Stimulated activated naive CD4-positive, alpha-beta T cell (primary cell): ENCODE measurements at places on chromosomes 12 and 14.

DNA sequence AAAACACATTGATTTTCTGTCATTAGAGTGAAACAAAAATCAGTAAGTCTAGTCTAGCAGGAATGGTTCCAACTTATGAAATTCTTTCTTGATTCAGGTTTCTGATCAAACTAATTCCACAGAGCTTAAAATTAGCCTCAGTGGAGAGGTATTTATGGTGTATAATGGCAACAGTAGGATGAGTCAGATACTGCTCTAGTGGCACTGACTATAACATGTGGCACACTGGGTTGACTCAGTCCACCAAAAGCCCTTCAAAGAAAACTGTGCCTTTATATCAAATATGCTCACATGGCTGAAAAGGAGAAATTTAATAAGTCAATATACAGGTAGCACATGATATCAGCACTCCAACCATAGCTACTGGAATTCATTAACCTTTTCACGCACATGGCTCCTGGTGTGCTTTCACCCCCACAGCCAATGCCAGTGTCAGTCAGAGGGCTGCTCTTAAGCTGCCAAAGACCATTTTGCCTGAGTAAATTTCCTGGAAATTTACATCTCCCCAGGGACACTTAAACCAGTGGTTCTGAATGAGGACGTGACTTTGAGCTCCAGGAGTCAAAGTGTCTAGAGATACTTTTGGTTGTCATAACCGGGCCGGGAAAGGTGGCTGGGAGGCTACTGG is 21.7 kb upstream of the CATSPERB start:
- DNase-seq = no peak

DNA sequence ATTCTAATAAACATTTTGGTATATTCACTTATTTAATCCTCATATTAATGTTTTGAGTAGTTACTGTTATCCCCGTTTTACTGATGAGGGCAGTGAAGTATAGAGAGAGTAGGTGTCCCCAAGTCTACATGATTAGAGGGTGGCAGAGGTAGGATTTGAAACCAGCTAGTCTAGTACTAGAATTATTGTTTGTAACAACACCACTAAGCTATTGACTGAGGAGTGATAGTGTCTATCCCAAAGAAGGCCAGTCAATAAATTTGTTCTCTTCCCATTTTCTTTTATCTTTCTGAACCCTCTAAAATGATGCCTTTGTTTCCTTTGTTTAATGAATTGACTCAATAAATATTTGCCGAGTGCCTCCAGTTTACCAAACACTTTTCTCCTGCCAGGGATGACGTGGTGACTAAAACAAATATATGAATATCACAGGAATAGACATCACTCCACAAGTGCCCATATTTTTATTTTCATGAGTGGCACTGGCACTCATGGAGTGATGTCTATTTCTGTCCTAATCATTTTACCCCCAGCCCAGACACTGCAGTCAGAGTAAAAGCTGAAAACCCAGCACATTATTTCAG is 247.5 kb downstream of the SLC16A7 start:
- no peak for DNase-seq

DNA sequence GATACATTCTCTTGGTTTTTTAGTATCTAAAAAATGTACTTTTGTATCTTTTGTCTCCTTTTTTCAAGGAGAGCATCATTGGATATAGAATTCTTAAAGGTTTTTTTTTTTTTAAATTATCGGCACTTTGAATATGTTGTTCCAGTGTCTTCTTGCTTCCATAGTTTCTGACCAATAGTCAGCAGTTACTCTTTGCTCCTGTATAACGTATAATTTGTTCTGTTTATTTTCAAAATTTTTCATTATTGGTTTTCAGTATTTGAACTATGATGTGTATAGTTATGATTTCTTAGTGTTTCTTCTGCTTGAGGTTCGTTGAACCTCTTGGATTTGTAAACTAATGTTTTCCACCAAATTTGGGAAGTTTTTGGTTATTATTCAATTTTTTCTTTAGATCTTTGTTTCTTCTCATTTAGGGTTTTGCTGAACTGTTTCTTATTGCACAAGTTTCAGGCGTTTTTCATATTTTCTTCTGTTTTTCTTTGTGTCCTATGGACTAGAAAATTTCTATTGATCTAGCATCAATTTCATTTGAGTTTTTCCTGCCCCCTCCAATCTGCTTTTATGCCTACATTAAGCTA is 93.9 kb downstream of the PLBD1 start:
- DNase-seq = no peak

GRCh38 chr14:25042362-25043299 is 7.3 kb downstream of the STXBP6 start:
- no peak for DNase-seq

GRCh38 chr14:92386165-92386564 is 63.2 kb downstream of the SLC24A4 start:
- no peak for DNase-seq

GRCh38 chr12:124326871-124327270 is 32.0 kb downstream of the RFLNA start:
- no peak for DNase-seq

GRCh38 chr12:113870035-113870434 is 96.1 kb downstream of the RBM19 start:
- no peak for DNase-seq

DNA sequence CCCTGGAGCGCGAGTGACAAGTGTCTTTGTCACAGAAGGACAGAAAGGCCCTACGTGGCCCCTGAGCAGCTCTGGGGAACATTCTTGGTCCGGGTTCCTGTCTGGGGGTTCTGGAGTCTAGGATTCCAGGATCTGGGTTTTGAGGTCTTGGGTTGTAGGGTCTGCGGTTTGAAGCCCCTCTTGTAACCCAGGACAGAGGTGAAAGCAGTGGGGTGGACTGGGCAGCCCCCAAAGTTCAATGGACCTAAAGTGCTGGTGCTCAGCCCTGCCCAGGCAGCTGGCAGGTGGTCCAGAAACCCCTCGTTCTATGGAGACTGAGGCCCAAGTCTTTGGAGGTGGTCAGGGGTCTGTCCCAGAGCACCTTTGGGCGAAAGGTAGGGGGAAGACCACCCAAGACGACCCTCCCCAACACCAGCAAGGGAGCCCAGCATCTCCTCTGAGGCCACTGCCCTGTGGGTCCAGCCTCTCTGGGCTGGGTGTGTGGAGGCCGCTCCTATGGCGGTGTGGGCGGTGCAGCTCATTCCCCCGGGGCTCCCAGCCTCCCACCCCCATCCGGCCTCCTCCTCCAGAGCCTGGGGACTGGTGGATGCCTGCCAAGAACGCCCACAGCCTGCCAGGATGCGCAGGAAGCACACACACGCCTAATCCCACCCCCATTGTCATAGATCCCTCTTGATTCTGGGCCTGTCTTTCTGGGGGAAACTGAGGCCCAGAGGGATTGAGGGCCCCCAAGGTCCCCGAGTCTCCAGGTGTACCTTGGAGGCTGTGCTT is 30.2 kb upstream of the ANKRD9 start:
- DNase-seq = no peak

- DNase-seq = peak; percentile 48
Measured at GRCh38 chr12:56129206-56129941, 1.3 kb downstream of the ESYT1 start.

DNA sequence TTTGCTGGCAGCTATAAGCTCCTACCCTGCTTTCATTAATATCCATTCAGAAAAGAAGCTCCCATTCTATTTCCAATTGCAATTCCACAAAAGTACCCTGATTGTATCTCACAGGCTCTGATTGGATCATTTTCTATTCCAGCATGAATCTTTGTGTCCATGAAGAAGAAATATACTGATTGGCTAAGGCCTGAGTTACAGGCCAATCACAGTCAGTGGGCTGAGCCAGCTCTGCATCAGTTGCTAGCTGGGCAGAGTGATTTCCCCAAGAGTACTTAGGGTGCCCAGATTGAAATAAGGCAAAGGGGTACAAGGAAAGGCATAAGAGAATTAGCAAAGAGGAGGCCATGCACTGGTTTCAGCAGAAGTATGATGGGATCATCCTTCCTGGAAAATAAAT is 14.4 kb downstream of the ART4 start:
- DNase-seq = no peak

DNA sequence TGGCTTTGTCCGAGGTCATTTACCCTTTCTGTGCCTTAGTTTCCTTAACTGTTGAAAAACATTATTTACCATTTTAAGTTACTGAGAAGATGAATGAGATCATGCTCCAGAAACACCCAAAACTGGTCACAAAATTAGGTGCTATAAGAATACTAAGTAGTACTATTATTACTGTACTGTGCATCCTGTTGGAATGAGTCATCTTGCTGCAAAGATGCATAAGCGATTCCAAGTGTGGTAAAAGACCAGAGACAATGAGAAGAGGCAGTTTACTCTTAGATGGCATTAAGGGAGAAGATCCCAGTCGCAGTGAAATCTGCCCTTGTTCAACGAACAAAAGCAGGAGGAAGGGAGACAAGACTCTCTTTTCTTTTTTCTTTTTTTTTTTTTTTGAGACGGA is 4.2 kb upstream of the PLEKHA5 start:
- DNase-seq = no peak

- DNase-seq = no peak
Measured at GRCh38 chr14:99080306-99080705, 191.7 kb downstream of the BCL11B start.

GRCh38 chr14:104723651-104724406 is at the start of gene ADSS1:
ADSS1 (plus strand) TSS chr14:104724229; CDS start chr14:104724271, 42 bp downstream.
- peak; percentile 46 for DNase-seq

DNA sequence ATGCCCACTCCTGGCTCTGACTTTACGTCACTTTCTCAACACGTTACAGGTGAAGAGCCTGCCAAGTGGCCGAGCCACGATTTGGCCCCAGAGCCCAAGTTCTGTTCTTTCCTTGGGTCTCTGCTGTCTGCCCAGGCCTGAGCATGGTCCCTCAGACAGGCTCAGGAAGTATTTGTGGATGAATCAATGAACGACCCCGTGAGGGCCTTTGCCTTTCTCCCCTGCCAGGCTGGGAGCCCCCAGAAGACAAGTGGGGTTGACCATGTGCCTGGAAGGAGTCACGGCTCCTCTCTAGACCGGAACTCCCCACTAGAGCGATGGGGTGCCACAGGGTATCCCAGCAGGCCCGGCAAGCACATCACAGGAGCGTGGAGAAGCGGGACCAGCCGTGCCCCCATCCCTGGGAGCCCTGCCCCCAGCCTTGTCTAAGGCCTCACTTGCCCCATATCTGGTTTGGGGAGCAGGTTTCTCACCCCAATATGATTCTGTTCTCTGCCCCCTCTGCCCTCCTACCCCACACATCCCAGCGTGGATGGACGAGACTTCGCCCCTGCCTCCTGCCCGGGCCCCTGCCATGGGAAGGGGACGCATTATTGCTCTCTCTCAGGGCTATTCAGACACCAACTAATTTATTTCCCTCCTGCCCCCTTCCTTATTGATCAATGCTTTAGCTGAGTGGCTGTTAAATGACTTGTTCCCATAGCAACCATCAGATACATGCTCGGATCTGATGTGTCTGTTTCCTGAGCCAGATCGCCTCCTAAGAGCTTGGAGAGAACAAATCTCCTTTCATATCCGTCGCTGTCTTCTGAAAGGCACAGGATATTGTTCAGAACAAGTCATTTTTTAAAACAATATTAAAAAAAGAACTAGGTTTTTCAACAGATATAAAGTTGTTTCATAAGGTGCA is 69.0 kb downstream of the DIO3 start:
- DNase-seq = no peak

GRCh38 chr14:105358943-105359342 is 39.4 kb upstream of the TEX22 start:
- no peak for DNase-seq

DNA sequence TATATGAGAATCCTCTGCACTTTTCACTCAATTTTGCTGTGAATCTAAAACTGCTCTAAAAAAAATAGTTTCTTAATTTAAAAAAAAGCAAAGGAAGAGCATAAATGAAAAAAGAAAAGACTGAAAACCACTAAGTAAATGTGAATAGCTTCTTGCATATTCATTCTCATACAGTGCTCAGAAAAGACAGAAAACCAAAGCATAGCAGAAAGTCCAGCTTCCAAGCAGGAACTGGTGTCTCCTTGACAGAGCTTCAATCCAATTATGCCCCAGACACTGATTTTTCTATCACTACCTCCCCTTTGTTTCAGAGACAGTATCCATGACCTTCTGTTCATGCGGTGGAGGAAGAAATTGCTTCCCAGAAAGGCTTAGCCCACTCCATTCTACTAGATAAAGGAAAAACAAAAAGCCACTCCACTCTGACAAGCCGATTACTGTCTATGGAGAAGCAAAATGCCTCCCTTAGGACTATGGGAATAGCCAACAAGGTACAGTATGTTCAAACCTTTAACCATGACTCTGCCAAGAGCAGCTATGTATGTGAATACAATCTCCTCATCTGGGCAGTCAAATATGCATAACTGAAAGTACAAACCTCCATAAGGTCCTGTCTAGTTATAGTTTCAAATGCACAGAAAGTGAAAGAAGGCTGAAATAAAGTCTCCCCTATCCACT is 40.6 kb downstream of the ATF7 start:
- no peak for DNase-seq

GRCh38 chr12:53459097-53459496 is 7.2 kb downstream of the PCBP2 start:
- DNase-seq = no peak

DNA sequence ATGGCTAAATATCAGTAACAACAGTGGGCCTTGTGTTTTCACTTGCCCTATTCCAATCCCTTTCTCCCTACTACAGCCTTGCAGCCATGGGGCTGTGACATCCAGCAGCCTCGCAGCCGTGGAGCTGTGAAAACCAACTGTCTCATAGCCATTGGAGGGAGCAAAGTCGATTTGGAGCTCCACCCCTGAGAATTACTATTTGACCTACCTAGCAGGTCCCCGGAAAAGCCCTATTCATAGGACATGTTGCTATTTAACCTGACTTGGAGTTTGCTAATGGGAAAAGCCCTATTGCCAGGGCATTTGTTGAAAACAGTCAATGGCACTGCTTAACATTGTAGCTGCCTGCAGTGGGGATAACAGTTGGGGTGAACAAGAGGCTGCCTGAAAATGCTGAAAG is 33.3 kb downstream of the ERG28 start:
- DNase-seq = no peak

GRCh38 chr12:57063991-57064685 is 14.2 kb upstream of the MYO1A start:
- no peak for DNase-seq
